ENCODE measurements at places on chromosomes 6 and 20. TPM values are rescaled to one million over a fixed set of nuclear protein-coding genes. Genes with fewer than 3 reads are reported as not detected.
A peak's percentile ranks its signal among the peaks of the same experiment; 100 is the strongest.

DNA sequence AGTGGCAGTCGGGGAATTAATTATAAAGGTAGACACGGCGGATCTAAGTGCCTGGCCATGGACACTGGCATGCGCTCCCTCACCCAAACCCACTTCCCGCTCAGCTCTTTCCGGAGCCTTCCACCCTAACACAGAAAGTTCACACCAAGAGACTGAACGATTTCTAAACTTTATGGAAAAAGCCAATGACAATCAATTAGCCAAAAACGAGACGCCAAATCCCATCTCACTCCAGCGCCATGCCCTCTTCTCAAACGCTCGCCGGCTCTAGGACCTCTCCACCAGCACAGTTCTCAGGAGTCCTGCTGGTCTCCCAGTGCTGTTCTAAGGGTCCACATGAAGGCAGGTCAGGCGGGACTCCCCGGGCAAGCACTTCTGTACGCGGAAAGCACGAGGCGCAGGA, 641 bp downstream of the SF3B5 start:
- DNase-seq, result no peak

DNA sequence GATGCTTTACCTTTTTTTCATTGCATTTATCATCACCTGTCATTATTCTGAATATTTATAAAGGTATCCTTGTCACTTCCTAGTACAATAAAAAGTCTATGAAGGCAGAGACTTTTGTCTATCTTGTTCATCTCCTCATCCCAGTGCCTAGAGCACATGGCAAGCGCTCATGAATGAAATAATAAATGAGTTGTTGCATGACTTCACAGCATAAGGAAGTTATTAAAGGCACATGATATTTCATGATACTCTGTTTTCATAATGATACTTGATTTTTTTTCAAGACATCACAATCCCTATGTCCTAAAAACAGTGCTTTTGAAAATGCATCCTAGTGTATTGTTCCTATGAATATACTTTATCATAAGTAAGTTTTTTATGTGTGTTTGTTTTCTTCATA, 310.6 kb upstream of the RSPO3 start:
- no peak for DNase-seq

DNA sequence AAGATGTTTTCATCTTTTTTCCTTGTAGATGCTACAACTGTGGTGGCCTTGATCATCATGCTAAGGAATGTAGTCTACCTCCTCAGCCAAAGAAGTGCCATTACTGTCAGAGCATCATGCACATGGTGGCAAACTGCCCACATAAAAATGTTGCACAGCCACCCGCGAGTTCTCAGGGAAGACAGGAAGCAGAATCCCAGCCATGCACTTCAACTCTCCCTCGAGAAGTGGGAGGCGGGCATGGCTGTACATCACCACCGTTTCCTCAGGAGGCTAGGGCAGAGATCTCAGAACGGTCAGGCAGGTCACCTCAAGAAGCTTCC, 101.5 kb downstream of the POPDC3 start:
- no peak for DNase-seq

DNA sequence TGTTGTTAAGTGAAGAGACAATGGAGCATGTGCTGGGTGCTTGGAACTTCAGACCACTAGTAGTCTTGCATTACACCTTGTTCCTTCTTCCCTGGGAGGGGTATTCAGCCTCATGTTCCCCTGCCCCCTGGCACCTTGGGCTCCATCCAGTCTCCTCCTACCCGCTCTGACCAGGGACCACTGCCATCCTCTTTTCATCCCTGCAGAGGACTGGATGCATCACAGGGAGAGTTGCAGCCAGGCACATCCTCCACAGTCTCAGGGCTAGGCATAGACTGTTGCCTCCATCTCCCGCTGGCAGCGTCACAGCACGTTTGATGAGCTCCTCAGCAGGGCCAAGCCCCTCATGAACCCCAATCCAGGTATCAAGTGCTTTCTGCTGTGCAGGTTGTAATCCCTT, 1.3 kb upstream of the TAAR8 start:
- DNase-seq, result no peak

- no peak for DNase-seq
Observed at GRCh38 chr6:102759415-102759814, 1365.9 kb downstream of the GRIK2 start.

GRCh38 chr20:23059846-23060245, 10.4 kb upstream of the THBD start:
- DNase-seq, result no peak

DNA sequence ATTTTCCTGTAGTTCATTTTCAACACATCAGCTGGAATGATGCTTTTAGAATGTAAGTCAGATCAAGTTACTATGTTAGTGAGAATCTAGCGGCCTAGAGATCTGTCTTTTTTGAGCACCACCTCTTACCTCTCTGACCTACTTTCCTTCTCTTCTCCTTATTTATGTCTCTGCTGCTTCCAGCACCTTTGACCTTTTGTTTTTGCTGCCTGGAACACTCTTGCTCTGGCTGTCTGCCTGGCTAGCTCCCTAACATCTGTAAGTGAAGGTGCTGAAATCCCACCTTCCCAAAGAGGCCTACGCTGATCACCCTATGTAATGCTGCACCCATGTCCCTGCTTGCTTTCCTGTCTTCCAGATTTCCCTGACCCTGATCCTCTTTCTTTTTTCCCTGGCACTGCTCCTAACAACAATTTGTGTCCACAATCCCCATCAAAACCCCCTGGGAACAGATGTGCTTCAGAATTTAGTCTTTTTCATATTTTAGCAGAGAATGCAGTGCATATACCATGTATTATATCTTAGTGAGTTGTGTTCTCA, 87.8 kb downstream of the RFPL4B start:
- DNase-seq, result no peak

GRCh38 chr20:55760586-55760985, 244.7 kb downstream of the CBLN4 start:
- DNase-seq, result no peak

GRCh38 chr6:25953733-25954132, 8.9 kb upstream of the TRIM38 start:
- DNase-seq, result no peak

GRCh38 chr6:143539106-143539505, 27.6 kb upstream of the FUCA2 start:
- peak; percentile 29 for DNase-seq

DNA sequence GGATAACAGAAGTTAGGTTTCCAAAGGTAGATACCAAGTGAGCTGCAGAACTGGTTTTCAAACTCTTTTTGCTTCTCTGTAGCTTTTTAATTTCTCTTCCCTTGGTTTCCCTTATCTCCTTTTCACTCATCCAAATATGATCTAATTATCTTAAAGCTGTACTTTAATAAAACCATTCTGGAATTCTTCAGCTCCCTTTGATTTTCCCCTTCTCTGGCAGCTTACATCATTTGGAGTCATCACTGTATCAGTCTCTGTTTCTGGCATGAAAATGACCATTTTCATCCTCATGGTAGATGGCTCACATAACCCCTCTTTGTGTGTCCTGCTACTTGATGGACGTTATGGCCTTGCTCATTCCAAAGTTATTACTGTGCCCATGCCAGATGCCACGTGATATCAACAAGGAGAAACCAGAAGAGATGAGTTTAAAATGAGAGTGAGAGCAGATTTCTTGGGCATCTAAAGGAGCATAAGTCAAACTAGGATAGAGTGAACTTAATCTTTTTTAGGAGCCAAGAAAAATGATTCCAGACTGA, 620.2 kb downstream of the QKI start:
- no peak for DNase-seq

- no peak for DNase-seq
Observed at GRCh38 chr6:145090801-145091585, 644.3 kb downstream of the EPM2A start.

- DNase-seq, result no peak
Observed at GRCh38 chr20:8368670-8369069, 236.6 kb downstream of the PLCB1 start.

- peak; percentile 31 for DNase-seq
Observed at GRCh38 chr6:134822920-134823709, 126.8 kb downstream of the ALDH8A1 start.

GRCh38 chr6:79631693-79632172, 604 bp downstream of the SH3BGRL2 start:
- DNase-seq, result no peak

HLA-DQA2 gene
- not detected for total RNA-seq

PLA2G7 gene
- total RNA-seq, result not detected

PET117 gene
- total RNA-seq, result 14.9 TPM

MAFB gene
- 0.33 TPM for total RNA-seq

MOG gene
- not detected for total RNA-seq

POLR1C gene
- 24.1 TPM for total RNA-seq

C6orf118 gene
- not detected for total RNA-seq

FAM162B gene
- not detected for total RNA-seq

Measured in activated CD4-positive, alpha-beta memory T cell treated with anti-CD3 and anti-CD28 coated beads, Interleukin-2, amount 10 ng/mL, durations not matched to agents 7 days and 5 days (primary cell).